Fibroblast of lung (primary cell): ENCODE measurements at places on chromosomes 2 and 18.
A peak's percentile ranks its signal among the peaks of the same experiment; 100 is the strongest.

- H3K27ac ChIP-seq: no peak overlapping the region
- no peak overlapping the region for H3K4me3 ChIP-seq
- no peaks in the 10 kb centered on the region for H3K27me3 ChIP-seq
- no peaks in the 10 kb centered on the region for H3K36me3 ChIP-seq
Observed at GRCh38 chr18:68992719-68993482, 195.0 kb downstream of the CCDC102B start.

DNA sequence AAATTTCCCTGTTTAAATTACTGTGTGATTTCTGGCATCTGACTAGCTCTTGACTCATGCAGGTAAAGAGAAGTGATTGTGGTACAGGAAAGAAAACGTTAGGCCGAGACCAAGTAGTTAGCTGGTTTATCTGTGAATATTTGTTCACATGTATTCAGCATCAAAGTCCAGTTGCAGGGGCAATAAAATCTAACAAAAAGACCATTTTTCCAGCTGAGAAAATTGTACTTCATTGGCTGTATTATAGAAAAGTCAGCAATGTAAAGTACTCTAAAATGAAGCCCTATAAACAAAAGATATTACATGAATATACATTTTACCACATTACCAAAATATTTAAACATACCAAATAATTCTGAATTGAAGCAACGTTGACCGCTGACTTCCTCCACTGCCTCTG is 88.3 kb downstream of the NBAS start:
- H3K36me3 ChIP-seq: no peaks in the 10 kb centered on the region
- H3K4me3 ChIP-seq: no peak overlapping the region
- H3K4me1 ChIP-seq: no peaks in the 10 kb centered on the region

DNA sequence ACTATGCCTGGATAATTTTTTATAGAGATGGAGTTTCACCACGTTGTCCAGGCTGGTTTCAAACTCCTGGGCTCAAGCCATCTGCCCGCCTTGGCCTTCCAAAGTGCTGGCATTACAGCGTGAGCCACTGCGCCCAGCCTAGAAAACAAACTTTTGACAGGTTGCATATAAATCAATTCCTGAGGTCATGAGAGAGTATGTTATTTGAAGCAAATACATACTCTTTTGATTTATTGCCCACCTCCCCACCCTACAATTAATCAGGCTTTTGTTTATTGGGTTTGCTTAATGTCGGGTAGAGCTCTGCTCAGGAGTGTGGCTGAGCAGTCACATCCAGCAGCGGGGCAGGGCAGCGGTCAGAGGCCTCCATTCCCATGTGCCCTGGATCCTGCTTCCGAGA is 37.9 kb upstream of the ASB1 start:
- H3K27ac ChIP-seq: no peak overlapping the region
- DNase-seq: no peak
- no peaks in the 10 kb centered on the region for H3K4me1 ChIP-seq
- no peaks in the 10 kb centered on the region for H3K36me3 ChIP-seq

- H3K36me3 ChIP-seq: no peaks in the 10 kb centered on the region
- H3K27me3 ChIP-seq: no peaks in the 10 kb centered on the region
- H3K4me1 ChIP-seq: no peaks in the 10 kb centered on the region
- H3K27ac ChIP-seq: no peak overlapping the region
- DNase-seq: no peak
- H3K4me3 ChIP-seq: no peak overlapping the region
Observed at GRCh38 chr2:232666051-232666805, 30.9 kb upstream of the GIGYF2 start.

DNA sequence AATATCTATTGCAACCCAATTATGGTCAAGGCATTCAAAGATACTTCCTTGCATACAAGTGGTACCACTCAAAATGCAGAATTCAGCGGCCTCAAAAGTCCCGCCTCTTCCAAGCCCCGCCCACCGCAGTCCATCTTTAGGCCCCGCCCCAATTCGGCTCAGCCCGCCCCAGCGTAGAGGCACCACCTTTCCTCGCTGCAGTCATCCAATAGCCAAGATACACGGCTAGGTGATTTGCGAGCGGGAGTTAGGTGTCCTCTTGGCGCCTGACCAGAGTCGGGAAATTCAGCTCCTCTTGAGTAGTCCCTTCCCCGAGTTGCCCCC is 431 bp upstream of the SEC11C start:
- DNase-seq: peak; percentile 81
- peaks cover 4% of the 10 kb centered on the region for H3K4me1 ChIP-seq
- peak overlapping the region; percentile 75 for H3K27ac ChIP-seq
- H3K36me3 ChIP-seq: no peaks in the 10 kb centered on the region

DNA sequence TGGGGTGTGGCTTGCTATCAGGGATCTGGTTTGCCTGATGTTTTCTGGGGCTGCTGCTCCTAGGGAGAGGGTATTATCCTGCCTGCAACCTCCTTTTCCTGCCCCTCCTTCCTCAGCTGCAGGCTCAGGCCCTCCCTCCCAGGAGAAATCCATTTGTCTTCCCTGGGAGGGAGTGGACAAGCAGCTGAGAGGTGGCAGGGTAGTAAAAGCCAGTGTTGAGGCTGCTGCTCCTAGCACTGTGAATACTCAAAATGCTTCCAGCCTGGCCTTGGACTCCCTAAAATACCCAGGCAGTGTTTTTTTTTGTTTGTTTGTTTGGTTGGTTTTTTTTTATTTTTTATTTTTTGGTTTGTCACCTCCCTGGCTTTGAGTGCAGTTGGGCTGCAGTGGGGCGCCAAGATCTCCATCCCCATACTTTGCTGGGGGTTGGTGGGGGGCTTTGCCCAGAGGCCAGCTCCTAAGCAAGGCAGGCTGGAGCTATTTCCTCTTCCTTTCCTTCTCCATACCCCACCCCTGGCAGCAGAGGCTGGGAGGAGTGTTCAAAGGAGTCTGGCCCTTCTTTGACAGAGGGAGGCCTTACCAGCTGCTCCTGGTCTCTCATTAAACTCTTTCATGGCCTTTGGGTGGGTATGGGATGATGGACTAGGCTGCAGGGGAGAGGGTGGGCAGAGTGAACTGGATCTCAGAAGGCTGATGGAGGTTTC is 13.6 kb downstream of the HOXD3 start:
- DNase-seq: peak; percentile 76
- no peak overlapping the region for H3K27ac ChIP-seq
- no peaks in the 10 kb centered on the region for H3K4me1 ChIP-seq

DNA sequence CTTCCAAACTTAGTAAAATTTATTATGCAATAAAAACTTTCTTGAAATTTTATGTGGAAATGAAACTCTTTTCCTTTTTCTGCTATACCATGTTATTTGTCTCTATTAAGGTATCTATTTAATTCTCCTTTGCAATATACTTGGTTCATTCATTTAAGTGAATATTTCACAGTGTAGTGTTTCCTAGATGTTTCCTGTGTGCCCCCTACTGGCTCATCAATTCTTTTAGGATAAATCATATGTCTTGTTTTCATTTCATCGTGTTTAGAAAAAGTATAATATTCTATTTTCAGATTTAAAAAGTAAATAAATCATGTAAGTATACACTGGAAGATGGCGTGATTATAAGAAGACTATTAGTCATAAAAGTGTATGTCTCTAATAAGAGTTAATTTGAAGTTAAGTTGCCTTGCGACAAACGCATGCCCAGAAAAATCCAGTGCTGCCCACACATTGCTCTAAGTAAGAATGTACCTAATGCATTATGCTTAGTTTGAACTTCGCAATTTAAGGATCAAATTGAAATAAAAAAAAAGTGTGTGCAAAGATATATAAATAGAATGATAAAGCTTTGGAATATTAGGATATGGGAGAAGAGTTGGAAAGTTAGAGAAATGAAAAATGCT is 525.4 kb downstream of the KCNJ3 start:
- no peaks in the 10 kb centered on the region for H3K27me3 ChIP-seq
- no peaks in the 10 kb centered on the region for H3K36me3 ChIP-seq
- no peak for DNase-seq

DNA sequence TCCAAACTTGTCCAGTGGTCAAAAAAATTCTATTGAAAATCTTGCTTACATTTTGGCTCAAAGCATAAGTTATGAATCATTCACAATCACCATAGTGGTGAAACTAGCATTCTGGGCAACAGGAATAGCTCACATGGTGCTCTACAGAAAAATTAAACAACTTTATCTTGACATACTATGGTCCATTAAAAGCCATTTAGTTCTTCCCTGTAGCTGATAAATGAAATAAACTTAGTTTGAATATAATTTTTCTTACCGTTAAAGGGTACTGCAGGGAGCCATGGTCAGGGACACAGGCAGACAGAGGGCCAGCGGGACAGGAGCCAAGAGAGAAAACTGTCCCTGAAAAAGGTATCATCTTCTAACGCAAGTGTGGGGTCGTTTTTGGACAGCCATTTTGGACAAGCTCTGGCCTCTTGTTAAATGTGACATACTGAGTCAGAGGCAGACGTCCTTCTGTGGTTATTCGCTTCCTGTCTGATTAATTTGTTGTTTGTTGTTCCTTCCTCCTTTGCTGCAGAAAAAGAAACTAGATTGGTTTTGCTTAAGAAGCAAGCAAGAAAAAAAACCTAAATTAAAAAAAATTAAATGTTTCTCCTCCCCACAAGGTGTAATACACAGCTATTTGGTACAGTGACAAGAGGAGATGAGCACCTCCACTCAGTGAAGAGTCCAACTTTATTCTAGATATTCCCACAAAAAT is at the start of gene WIPF1:
Gene WIPF1 (minus strand): TSS at position 460 of the 703 bp plus-strand sequence. CDS start 12,231 bp downstream, outside the sequence.
- DNase-seq: peak; percentile 86
- no peaks in the 10 kb centered on the region for H3K27me3 ChIP-seq
- H3K27ac ChIP-seq: peak within 1 kb of the TSS; percentile 86

DNA sequence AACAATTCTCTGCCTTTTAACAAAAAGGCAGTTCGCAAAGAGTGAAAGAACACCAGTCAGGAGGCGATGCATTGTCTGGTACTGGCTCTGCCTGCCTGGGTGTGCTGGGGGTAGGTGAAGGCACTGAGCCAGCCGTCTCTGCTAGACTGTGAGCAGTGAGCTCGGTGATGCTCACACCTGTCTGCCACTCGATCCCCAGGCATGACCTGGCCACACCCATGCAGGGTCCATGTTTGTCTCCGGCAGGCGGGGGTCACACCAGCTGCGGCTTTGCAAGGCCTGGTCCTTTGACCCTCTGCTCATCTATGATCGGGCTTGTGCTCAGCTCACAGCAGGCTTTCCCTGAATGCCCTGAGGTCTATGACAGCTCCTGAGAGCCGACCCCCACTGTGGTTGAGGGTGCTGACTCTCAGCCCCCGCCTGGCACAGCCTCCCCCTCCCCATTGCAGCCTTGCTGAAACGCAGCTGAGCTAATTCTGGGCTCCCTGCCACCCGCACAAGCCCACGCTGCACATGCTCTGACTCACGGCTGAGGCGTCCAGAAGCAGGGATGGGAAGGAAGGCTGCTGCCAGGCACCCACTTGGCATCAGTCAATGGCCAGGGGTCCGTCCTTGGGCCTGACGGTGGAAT is 23.7 kb downstream of the CRACDL start:
- H3K27me3 ChIP-seq: no peaks in the 10 kb centered on the region
- H3K27ac ChIP-seq: no peak overlapping the region
- no peak overlapping the region for H3K4me3 ChIP-seq
- H3K4me1 ChIP-seq: peaks cover 8% of the 10 kb centered on the region
- peak; percentile 87 for DNase-seq

DNA sequence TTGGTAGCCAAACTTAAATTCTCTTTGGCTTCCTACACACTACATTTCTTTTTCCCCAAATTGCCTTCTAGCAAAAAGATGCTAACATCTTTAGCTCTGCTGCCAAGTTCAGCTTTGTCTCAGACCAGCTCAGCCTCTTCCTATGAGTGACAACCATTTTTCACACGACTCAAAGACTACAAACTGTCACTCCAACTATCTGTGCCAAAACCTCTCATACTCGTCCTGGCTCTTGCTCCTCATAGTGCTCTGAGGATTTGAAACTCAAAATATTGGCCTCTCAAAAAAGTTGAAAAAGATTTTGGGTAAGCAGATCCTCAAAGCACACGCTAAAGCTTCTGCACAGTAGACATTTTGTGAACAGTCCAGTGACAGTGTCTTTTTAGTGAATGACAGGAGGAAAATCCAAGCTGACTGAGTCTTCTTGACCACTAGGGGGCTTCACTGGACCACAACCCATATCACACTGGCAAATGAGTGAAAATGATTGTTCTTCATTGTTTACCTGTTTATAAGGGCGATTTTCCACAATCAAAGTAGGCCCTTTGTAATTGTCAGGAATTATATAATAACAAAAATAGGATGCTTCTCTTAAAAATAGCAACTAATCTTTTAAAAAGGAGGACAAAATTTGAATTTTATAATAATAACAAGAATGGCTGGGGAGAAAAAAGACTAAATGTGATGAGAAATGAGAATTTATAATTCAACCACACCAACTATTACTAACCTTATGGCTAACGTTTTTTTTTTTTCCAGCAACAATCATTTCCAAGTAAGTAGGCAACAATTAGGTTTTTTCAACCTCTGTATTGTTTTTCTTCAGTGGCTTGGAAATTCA is 85.5 kb upstream of the PGAP1 start:
- DNase-seq: peak; percentile 39
- H3K4me3 ChIP-seq: no peak overlapping the region
- no peak overlapping the region for H3K27ac ChIP-seq
- H3K27me3 ChIP-seq: no peaks in the 10 kb centered on the region
- H3K36me3 ChIP-seq: no peaks in the 10 kb centered on the region

DNA sequence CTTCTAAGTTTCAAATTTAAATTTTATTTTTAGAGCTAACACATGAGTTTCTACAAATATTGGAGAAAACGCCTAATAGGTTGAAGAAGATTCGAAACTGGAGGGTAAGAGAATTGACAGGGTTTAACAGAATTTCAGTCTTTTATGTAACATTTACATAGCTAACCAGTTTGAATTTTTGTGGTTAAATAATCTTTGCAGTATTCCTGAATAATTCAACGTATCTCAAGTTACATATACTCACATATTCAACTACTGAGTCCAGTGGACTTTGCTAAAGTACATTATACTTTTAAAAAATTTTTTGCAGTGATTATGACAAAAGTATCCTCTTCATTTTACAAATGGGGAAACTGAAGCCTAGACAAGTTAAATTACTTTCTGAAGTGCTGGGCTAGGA is 34.0 kb downstream of the CCNT2 start:
- H3K36me3 ChIP-seq: peaks cover 11% of the 10 kb centered on the region
- no peaks in the 10 kb centered on the region for H3K27me3 ChIP-seq
- no peak overlapping the region for H3K4me3 ChIP-seq
- H3K27ac ChIP-seq: no peak overlapping the region

DNA sequence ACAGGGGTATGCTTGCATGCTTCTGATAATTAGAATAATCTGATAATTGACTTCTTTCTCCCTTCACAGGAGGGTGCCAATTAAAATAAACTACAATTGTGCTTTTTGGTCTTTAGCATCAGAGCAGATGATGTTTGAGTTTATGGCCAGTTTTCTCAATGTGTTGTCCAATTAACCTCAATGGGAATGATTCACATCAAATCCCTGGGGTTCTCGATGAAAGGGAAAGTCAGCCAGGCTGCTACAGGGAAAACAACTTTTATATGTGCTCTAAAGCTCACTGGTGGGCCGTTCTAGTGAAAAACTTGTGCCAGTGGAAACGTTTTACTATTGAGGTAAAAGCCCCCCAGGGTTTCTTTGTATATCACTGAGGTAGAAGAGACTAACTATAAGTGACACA is 887.3 kb upstream of the CRIM1 start:
- H3K4me1 ChIP-seq: peaks cover 2% of the 10 kb centered on the region
- H3K27ac ChIP-seq: no peak overlapping the region
- no peaks in the 10 kb centered on the region for H3K27me3 ChIP-seq
- H3K36me3 ChIP-seq: no peaks in the 10 kb centered on the region

- DNase-seq: peak; percentile 98
- no peak overlapping the region for H3K4me3 ChIP-seq
- no peaks in the 10 kb centered on the region for H3K36me3 ChIP-seq
- H3K4me1 ChIP-seq: peaks cover 12% of the 10 kb centered on the region
- H3K27ac ChIP-seq: peak overlapping the region; percentile 71
- H3K27me3 ChIP-seq: peaks cover 2% of the 10 kb centered on the region
Observed at GRCh38 chr2:105455488-105456003, 56.7 kb upstream of the FHL2 start.
